ENCODE measurements at places on chromosomes 16 and 17. TPM values are rescaled to one million over a fixed set of nuclear protein-coding genes. Genes with fewer than 3 reads are reported as not detected.
A peak's percentile ranks its signal among the peaks of the same experiment; 100 is the strongest.

STH gene
- total RNA-seq: not detected

GRCh38 chr17:67174190-67174589 lies 70.8 kb downstream of the HELZ start:
- H3K27me3 ChIP-seq: no peaks in the 10 kb centered on the region
- no peaks in the 10 kb centered on the region for H3K4me1 ChIP-seq
- DNase-seq: no peak
- peaks cover 29% of the 10 kb centered on the region for H3K36me3 ChIP-seq
- no peak overlapping the region for H3K27ac ChIP-seq

DNA sequence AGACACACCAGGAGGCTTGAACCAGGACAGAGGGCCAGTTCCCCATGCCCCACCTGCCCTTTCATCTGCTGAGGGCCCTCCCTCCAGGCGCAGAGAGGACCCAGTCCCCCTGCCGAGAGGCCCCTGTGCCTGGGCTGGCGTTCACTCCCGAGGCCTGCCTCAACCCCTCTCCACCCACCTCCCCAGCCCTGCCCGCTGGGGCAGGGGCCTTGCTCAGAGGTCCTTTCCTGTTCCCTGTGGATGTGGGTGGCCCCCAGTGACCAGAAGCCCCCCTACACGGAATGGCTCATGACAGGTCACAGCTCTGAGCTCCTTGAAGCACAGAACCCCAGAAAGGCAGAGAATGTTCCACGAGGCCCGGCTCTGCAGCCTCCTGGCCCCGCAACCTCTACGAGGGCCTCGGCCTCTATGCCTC lies 6.7 kb downstream of the TMC6 start:
- H3K4me3 ChIP-seq: no peak overlapping the region
- no peaks in the 10 kb centered on the region for H3K4me1 ChIP-seq
- no peaks in the 10 kb centered on the region for H3K27me3 ChIP-seq
- no peak overlapping the region for H3K27ac ChIP-seq

DNA sequence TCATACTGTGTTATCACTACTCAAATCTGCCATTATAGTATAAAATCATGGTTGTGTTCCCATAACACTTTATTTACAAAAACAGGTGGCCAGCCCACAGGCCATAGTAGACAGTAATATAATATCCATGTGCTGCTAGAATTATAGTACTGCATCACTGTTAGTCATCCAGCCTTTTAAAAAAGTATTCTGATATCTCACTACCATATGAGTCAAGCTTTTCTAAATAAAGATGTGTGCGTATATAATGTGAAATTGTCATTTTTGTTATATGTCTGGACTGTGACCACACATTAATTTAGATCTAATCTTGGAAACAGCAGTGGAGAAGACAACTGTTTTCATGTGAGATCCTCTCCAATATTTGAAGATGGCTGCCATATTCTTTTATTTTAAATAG lies 1049.1 kb upstream of the GOT2 start:
- no peak overlapping the region for H3K27ac ChIP-seq
- no peaks in the 10 kb centered on the region for H3K4me1 ChIP-seq
- no peaks in the 10 kb centered on the region for H3K27me3 ChIP-seq

DNA sequence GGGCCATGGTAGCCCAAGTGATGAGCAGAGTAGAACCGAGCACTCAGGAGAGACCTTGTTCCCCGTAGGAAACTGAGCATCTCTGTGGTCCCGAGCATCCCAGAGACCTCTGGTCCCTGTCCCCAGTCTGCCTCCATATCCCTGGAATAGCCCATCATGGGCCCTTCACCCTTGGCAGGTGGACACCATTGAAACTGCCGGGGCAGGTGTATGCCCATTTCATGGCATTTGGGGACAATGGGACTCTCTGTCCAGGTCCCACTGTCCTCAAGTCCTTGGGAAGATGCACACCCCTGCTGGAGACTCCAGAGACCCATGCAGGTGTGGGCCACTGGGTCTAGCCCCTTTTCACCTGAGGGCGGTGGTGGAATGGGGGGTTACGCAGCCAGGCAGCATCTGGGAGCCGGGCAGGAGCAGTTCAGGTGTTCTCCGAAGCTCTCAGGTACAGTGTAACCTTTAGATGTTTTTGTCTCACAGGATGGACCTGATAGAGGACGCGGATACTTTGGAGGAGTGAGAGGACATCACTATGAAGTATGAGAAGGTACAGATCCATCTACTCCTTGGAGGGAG lies 75.9 kb downstream of the GOSR1 start:
- no peak overlapping the region for H3K27ac ChIP-seq
- H3K4me1 ChIP-seq: no peaks in the 10 kb centered on the region
- no peaks in the 10 kb centered on the region for H3K27me3 ChIP-seq
- no peak overlapping the region for H3K4me3 ChIP-seq

- DNase-seq: no peak
- H3K36me3 ChIP-seq: no peaks in the 10 kb centered on the region
- H3K27ac ChIP-seq: peak overlapping the region; percentile 86
- H3K27me3 ChIP-seq: no peaks in the 10 kb centered on the region
Measured at GRCh38 chr16:3951861-3952736, 71.6 kb upstream of the CREBBP start.

DNA sequence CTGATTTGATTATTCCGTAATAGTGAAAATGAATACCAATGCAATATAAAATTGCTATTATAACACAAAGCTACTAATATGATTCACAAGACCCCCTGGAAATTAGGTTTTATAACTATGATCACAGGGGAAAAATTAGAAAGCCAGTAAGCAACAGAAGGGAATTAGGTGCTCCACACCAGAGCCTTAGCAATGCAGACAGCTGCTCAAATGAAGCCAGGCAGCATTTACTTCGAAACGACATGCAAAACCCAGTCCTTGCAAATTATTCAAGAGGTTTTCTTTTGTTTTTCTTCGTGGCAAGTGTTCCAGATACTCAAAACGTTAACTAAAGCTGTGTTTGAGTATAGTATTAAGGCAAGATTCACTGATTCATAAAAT lies 47.9 kb downstream of the TOX3 start:
- no peaks in the 10 kb centered on the region for H3K27me3 ChIP-seq
- DNase-seq: no peak
- H3K4me3 ChIP-seq: no peak overlapping the region
- H3K27ac ChIP-seq: no peak overlapping the region
- H3K4me1 ChIP-seq: no peaks in the 10 kb centered on the region
- H3K36me3 ChIP-seq: no peaks in the 10 kb centered on the region
